ENCODE measurements at places on chromosomes 7 and 10. TPM values are rescaled to one million over a fixed set of nuclear protein-coding genes. Genes with fewer than 3 reads are reported as not detected.

DNA sequence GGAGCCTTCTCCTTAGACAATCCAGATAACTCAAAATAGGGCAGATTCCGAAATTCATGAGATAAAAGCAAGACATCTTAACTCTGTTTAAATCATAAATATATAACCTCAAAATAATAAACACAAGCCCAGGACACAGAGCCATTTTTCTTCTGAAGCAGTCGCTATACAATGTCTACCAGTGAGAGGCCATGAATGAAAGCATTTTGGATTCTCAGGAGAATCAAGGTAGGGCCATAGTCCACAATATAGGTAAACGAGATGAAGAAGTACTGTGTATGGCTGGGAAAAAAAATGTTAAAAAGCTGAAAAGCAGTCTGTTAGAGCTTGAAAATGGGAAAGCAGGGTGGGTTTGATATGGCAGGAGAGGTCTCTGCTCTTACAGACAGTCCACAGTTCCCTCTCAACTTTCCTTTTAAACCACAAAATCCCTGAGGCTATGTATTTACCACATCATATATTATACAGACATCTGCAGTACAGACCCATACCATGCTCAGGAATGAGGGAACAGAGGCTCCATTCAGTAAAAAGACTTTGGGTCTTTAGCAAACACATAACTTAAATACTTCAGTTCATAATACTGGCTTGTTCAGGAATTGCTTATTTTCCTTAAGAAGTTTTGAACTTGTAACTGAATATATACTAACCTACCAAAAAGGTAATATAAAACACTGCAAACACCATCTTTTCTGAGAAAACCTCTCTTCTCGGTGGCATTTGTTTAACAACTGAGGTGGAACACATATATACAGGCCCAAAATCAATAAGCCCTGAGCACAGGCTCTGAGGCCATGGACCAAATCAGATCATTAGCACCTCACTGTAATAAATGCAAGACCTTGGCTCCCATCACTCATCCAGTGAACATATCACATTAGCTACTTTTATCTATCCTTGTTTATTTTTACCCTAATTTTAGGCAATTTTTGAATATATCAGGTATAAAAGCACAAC, 109.3 kb downstream of the SORBS1 start:
- no peak for DNase-seq

Gene TAS2R4
- 2.0 TPM for total RNA-seq

DNA sequence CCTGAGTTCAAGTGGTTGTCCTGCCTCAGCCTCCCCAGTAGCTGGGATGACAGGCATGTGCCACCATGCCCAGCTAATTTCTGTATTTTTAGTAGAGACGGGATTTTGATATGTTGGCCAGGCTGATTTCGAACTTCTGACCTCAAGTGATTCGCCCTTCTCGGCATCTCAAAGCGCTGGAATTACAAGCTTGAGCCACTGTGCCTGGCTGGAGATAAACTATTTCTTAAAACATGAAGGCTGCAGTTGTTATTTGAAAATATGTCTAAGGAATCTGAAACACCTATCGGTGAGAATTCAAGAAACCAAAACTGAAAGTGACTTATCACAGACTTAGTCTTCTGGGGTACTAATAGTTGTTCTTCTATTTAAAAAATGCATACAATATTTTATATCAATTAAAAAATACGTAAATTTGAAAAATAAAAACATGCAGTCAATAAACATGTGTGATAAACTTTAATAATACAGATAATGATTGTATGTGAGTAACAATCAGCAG, 176.9 kb upstream of the PRSS58 start:
- DNase-seq, result no peak

DNA sequence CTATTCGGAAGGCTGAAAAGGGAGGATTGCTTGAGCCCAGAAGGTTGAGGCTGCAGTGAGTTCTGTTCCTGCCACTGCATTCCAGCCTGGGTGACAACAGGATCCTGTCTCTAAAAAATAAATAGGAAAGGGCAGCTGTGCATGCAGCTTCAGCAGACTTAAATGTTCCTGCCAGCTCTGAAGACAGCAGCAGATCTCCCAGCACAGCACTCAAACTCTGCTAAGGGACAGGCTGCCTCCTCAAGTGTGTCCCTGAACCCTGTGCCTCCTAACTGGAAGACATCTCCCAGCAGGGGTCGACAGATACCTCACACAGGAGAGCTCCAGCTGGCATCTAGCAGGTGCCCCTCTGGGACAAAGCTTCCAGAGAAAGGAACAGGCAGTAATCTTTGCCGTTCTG, 117.9 kb downstream of the CXCL12 start:
- DNase-seq, result no peak

Gene RNF32
- 1.2 TPM for total RNA-seq

GRCh38 chr7:34991938-34992840, 45.1 kb downstream of the DPY19L1 start:
- DNase-seq, result no peak

- no peak for DNase-seq
Observed at GRCh38 chr10:81502677-81503359, 372.2 kb upstream of the NRG3 start.

- no peak for DNase-seq
Observed at GRCh38 chr10:4650582-4650981, 175.4 kb upstream of the AKR1E2 start.

- DNase-seq, result no peak
Observed at GRCh38 chr10:37125191-37125732, at the start of gene ANKRD30A. Gene ANKRD30A, plus strand, starts transcription at chr10:37125598. Its CDS starts 190 bp downstream, at chr10:37125788.

- no peak for DNase-seq
Observed at GRCh38 chr10:95437669-95438068, 123.5 kb downstream of the SORBS1 start.

- DNase-seq, result peak; percentile 48
Observed at GRCh38 chr10:43308986-43309385, 42.1 kb upstream of the RASGEF1A start.

DNA sequence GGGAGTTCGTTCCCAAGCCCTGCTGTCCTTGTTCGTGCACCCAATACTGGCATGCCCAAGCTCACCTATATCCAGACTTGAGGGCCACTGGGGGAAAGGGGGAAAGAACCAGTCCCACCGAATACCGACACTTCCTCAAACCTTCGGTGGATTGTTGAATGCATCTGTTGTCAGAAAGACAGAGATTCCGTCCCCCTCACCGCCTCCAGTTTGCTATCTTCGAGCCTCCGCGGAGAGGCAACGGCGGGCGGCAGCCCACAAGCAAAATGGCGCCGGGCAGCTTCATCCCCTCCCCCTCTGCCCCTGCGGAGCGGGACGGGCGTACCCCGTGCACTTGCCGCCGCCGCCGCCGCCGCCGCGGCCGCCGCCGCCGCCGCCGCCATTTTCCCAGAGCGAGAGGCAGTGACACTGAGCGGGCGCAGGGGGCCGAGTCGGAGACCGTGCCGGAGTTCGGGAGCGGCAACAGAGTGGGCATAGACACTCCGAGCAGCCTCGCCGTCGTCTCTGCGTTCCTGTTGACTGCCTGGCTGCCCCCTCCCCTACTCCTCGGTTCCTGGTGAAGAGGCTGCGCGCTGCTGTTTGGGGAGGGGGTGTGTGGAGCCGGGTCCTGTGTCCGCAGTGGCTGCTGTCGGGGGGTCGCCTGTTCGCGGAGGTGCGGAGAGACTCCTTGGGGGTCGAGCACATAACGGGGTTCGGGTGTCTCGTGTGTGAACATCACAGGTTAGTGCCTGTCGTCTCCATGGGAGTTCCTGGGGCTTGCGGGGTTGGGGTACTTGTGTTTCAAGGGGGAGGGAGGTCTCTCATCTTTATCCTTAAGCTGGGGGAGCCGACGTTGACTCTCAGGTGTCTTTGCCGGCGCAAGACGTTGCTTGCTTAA, at the start of gene KMT2E:
KMT2E (plus strand) TSS at position 390 of the 877 bp plus-strand sequence. CDS start 26,748 bp downstream, outside the sequence.
- DNase-seq, result peak; percentile 60

DNA sequence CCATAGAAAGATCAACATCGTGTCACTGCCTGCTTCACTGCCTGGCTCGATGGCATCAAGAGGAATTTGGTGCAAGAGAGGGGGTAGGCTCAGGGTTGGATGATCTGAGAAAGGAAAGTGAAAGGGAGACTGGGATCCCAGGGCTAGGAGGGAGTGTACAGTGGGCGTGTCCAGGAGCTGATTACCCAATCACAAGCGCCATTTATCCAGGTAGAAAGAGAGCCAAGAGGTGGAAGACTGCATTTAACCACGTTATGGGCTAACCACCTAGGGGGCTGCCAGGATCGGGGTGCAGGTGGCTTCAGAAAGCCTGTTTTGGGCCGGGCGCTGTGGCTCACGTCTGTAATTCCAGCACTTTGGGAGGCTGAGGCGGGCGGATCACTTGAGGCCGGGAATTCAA, 10.3 kb downstream of the PODXL start:
- no peak for DNase-seq

Gene OR2A12
- not detected for total RNA-seq

DNA sequence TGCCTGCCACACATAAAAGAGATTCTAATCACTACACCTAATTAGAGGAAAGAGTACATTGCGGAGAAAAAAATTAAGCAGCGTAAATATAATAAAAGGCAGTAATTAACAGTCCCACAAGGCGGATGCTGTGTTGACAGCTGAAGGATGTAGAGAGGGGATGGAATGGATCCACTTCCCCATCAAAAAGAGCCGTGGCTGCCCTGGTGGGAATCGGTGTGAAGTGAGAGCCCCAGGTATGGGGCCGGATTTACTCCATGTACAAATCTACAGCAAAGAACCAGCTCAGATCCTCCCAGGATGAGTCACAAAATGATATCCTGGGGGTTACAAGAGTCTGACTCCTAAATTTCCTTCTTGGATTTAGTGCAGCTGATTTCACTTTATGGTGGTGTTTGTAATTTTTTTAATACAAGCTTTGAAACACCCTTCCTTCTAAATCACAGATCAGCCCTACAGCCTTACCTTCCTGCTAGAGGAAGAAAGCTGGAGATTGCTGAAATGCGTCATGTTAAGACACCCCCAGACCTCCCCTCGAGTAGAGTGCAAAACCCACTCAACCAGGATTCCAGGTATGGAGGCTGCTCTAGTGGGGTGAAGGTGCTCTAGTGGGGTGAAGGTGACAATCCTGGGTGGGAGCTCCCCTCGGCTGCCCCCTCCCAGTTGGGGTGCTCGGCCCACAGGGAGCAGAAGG, 398.4 kb downstream of the PLXNA4 start:
- DNase-seq, result no peak

DNA sequence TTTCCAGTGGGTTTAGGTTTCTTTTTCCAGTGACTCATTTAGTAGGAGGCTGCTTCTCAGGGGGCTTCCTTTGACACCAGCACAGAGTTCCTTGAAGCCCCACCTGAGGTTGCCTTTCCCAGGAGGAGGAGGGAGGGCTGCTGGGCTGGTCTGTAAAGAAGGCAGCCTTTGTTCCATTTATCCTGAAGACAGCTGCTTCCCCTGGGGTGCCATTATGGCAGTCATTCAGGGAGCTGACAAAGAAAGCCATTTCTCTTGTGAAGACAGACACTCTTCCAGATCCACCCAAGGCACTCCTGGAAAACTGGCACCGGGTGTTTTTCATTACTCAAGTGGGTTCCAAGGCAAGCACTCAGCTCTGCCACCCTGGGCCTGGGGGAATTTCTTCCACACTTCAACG, 54.0 kb downstream of the MTURN start:
- no peak for DNase-seq

- no peak for DNase-seq
Observed at GRCh38 chr7:133983685-133984419, 143.3 kb upstream of the LRGUK start.

DNA sequence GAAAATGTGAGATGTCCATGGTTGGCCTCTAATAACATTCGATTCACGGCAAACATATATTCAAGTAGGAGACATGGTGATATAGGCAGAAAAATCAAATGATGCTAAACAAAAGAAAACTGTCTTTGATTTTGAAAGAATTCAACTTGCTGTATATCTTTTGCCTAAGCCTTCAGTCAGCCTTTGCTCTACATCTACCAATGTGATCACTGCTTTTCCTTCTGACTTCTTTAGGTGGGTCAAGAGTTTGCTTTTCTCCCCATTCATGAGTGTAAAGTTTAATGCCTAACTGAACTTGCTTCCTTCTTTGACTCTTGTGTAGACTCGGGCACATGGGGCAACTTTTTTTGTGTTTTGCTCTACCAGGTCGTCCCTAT, 417 bp upstream of the HIF1AN start:
- no peak for DNase-seq

Gene TRIM74
- not detected for total RNA-seq

Gene COL28A1
- 0.82 TPM for total RNA-seq

DNA sequence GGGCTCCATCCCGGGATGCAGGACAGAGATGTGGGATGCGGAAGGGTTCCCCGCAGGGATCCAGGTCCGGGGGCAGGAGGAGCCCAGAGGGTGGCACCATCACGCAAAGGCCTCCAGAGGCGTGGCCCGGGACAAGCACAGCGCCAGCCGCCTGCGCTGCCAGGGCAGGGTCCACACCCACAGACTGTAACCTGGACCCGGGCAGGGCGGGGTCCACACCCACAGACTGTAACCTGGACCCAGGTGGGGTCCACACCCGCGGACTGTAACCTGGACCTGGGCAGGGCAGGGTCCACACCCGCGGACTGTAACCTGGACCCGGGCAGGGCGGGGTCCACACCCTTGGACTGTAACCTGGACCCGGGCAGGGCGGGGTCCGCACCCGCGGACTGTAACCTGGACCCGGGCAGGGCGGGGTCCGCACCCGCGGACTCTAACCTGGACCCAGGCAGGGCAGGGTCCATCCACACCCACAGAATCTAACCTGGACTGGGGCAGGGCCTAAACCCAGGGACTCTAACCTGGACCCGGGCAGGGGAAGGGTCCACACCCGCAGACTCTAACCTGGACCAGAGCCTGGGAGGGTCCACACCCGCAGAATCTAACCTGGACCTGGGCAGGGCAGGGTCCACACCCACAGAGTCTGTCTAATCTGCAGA, 37.5 kb upstream of the SUN1 start:
- DNase-seq, result no peak

DNA sequence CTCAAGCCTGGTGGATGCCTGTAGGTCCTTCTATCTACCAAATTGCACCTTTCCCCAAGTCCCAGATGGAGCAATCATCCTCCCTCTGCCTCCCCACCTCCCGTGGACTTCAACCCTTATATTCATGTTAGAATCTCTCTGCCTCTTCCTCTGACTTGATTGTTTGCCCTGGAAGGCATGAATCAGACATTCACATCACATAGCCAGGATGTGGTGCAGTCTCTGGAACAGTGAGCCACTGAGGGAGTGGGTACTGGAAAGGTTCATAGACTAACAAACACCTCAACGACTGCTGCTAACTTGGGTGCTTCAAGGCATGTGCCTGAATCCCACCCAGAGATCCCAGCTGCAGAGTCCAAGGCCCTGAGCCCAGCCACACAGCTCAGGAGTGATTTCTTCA, 494.0 kb downstream of the TNS3 start:
- no peak for DNase-seq

Gene MORN4
- total RNA-seq, result 35.5 TPM

DNA sequence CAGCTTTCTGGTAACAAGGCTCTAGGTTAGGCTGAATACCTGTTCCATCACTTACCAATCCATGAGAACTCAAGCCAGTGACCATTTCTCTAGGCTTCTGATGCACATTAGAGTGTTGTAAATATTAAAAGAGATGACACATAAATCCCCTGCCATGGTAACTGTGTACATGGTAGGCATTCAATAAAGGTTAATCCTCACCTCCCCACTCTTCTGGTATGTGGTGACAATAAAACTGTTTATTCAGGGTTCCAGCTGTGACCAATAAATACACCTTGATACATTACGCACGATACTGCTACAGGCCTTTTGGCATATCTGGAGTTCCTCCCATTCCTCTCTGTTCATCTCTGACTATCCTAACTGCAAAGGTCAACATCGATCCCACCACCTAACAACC, 171.9 kb downstream of the SRPK2 start:
- no peak for DNase-seq

Gene CCDC3
- total RNA-seq, result 18.8 TPM

- DNase-seq, result no peak
Observed at GRCh38 chr10:89475591-89475998, 59.8 kb downstream of the SLC16A12 start.

Gene BRAF
- 95.4 TPM for total RNA-seq

Data from frontal cortex (tissue), 4 donors.